ENCODE measurements at places on chromosomes 7 and 10.
A peak's percentile ranks its signal among the peaks of the same experiment; 100 is the strongest.

- no peak for DNase-seq
Observed at GRCh38 chr7:79296553-79297320, 156.7 kb downstream of the MAGI2 start.

DNA sequence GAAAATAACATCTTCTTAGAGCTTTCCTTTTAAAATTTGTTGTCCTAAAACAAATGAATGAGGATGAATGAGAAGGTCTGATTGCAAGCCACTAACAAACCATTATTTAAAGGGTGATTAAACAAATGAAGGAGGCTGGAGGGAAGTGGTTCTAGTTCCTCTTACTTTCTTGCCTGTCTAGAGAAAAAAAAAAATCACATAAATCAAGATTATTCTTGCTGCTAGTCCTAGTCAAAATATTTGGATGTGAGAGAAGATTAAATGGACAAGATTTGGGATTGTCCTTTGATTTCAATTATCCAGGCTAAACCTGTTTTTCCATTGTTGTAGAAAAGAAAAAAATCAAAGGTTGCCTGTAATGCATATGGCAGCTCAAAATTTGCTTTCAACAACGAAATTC lies 3.3 kb downstream of the SKAP2 start:
- DNase-seq, result no peak

- no peak for DNase-seq
Observed at GRCh38 chr10:87771871-87772500, 46.0 kb downstream of the ATAD1 start.

DNA sequence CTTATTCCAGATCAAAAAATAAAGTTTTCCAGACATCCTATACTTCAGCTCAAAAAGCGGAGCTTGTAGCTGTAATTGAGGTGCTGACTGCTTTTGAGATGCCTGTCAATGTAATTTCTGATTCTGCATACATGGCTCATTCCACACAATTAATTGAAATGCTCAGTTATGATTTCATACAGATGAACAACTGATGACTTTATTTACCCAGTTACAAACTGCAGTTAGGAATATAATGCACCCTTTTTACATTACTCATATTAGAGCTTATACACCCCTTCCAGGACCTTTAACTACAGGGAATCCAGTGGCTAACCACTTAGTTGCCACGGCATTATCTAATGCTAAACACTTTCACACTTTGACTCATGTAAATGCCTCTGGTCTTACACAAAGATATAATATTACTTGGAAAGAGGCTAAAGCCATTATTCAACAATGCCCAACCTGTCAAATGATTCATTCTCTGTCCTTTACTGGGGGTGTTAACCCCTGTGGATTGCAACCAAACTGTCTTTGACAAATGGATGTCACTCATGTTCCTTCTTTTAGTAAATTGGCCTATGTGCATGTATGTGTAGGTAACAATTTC lies 147.3 kb downstream of the ZNF33B start:
- no peak for DNase-seq

- peak; percentile 22 for DNase-seq
Observed at GRCh38 chr10:61750943-61751471, 88.3 kb downstream of the CABCOCO1 start.

- no peak for DNase-seq
Observed at GRCh38 chr7:75537731-75538130, 45.6 kb downstream of the SPDYE5 start.

GRCh38 chr10:52631146-52631545 lies 141.4 kb downstream of the MBL2 start:
- no peak for DNase-seq

GRCh38 chr10:88097536-88097935 lies 234.1 kb downstream of the PTEN start:
- no peak for DNase-seq

DNA sequence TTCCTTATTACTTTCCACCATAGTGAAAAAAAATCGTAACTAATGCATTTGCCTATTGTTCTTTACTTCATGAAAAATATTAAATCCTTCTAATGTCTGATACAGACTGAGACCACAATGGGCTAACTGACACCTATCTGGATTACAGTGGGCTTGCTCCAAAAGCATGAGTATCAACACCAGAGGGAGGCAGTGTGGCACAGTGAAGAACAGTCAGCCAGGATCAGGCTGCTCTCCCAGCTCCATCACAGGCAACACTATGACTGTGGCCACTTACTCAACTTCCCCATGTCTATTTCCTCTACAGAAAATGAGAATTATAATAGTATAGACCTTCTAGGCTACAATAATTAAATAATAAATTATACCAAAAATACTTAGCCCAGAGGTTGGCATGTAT lies 97.2 kb downstream of the SLC25A13 start:
- DNase-seq, result no peak

GRCh38 chr7:94311515-94311914 lies 83.2 kb upstream of the COL1A2 start:
- no peak for DNase-seq

GRCh38 chr10:124642088-124642710 lies 102.0 kb downstream of the FAM53B start:
- DNase-seq, result no peak

- DNase-seq, result no peak
Observed at GRCh38 chr10:15346440-15347141, 24.5 kb downstream of the FAM171A1 start.

GRCh38 chr7:141433698-141434097 lies 117.5 kb upstream of the AGK start:
- DNase-seq, result no peak

DNA sequence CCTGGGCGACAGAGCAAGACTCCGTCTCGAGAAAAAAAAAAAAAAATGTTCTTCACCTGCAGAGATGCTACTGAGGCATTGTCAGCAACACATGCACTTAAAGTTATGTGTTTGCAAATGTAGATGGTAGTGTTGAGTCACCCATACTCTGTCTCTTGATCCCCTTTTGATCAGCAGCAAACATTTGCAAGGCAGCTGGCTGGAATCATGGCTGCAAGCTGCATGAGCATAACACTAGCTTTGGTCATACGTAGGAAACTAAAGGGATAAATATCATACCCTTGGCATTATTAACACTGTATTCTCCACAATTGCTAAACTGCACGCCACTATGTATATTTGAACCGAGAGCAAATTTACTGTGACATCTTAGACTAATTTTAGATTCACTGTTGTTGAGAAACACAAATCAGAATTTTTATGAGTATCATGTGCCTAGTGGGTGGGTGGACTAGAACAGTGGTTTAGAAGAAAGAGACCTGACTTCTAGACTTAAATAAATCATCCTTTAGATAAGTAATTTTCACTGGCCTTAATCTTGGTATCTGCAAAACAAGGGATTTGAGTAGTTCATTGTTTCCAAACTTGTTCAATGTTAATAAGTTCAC lies 229.3 kb upstream of the MEOX2 start:
- DNase-seq, result no peak

DNA sequence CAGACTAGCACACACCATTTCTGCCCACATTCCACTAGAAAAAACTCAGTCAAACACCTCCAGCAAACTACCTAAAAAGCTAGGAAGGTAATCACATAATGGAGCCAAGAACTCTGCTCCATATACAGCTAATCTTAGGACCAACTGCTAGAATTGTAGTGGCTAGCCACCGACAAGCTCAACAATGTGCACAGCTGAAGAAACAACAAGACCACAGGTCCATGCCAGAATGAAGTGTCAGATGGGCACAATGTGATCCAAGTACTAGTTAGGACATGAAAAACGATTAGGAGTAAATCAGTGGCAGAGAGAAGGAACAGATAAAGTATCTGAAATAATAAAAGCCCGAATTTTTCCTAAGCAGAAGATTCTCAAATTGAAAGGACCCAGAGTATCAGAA lies 38.6 kb downstream of the TMEM106B start:
- no peak for DNase-seq

DNA sequence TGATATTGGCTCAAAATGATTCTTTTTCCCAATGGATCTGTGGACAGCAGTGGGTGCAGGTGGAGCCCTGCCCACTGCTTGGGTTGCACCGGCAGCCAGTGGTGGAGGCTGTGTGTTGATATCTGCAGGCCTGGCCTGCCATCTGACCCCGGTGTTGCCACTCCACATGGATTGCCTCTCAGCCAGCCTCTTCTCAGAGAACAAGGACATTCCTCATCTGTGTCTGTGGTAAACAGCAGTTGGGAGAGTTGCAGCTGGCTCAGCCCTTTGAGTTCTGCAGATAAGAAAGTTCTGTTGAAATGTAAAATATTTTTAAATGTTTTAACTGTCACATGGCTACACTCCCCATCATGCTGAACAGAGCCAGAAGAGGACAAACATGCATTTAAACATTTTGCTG lies 374.9 kb upstream of the CELF2 start:
- DNase-seq, result no peak

GRCh38 chr7:156473476-156474240 lies 166.9 kb upstream of the RNF32 start:
- DNase-seq, result no peak

DNA sequence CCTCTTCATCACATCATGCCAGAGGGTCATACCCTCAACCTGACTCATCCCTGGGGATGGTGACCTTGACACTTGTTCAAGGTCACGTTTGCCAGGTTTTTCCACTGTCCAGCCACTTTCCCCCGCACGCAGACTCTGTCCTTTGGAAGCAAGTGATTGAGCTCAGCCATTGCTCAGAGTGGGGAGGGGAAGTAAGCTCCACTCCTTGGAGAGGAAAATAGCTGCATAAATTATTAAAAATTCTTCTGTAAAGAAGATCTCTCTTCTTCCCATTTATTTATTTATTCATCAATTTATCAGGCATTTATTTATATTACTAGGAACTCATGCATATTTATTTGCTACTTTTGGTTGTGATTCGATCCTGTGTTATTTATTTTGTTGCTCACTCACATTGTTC lies 88.0 kb downstream of the GLRX3 start:
- DNase-seq, result no peak

DNA sequence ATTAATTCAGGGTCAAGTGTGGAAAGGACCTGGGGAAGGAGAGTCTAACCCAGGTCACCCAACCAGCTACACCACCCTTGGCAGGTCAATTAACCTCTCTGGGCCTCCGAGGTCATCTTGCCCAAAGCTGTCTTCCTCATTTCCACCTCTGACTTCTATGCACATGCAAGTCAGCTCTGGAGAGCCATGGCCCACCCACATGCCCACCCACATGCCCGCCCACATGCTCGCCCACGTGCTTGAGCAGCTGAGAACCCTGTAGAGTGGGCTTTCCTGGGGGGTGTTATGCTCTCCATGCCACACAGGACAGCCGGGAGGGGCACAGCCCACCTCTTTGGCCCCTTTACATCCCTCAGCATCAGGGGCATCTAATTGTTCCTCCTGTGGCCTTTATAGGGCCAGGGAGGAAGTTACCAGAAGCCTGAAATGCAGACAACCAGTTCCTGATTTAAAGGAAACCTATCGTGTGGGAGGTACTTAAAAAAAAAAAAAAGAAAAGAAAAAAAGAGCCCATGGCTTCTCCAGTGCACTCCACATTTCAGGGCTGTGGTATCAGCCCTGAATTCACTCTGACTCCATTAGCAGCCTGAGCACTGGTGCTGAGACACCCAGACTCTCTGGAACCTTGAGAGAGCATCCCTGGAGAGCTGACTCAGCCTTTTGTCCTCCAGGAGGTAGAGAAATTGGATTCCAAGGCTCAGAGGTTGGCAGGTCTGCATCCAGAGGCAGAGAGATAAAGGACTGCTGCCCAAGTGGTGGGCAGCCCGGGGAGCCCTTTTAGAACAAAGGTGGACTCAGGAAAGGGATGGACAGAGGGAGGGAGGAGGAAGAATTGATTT lies 176.2 kb upstream of the ZMIZ1 start:
- no peak for DNase-seq

DNA sequence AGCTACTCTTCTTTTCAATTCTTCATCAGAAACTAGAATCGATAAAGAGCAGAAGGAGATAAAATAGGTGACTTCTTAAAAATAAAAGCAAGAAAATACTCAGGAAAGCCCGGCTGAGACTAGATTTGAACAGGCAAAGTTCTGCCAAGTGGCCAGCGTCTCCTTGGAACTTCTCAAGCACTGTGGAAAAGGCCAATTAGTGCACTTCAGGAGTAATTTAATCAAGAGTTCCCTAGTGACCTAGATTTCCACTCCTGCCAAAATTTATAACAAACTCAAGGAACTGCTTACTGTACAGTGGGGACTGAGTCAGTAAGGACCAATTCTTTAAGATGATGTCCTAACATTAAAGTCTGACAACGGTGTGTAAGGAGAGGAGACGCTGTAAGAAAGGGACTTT lies 57.3 kb downstream of the CHCHD3 start:
- no peak for DNase-seq

- DNase-seq, result no peak
Observed at GRCh38 chr10:791639-792038, 102.2 kb upstream of the DIP2C start.

GRCh38 chr7:121027761-121028669 lies 39.5 kb downstream of the CPED1 start:
- DNase-seq, result no peak

DNA sequence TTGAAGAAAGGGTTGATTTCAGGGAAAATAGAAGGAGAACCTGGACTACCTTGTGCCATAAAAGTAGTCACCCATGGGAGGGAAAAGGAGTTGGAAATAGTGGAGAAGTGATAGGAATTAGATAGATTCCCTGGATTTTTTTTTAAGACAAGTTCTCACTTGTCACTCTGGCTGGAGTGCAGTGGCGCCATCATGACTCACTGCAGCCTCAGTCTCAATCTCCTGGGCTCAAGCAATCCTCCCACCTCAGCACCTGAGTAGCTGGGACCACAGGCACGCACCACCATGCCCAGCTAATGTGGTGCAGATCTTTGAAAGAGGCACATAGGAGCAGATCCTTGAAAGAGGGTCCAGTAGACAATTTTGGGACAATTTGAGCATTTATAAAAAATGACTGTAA lies 9.5 kb upstream of the BLNK start:
- DNase-seq, result no peak

GRCh38 chr10:58733436-58733835 lies 220.8 kb downstream of the BICC1 start:
- no peak for DNase-seq

DNA sequence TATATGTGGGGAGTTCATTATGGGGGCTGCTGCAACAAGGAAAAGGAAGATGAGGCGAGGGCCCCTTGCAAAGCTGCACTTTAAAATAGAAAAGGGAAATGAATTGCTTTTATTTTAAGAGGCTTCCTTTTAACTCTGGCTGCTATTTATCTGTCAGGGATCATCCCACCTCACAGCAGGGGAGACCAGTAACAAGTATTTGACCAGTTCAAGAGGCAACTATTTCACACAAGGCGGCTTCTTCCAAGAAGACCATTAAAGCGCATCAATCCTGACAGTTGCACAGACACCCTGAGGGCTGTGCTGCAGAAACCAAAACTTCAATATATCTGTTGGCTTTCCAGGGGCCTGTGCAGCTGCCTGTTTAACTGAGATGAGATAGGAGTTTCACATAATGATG lies 1009.2 kb downstream of the SORCS3 start:
- DNase-seq, result no peak

Measured in stimulated activated CD4-positive, alpha-beta T cell treated with anti-CD3 and anti-CD28 coated beads, TNF-alpha, amount 100 ng/mL, for 1 hour (primary cell).